A549 (cell line): ENCODE measurements at places on chromosomes 7 and 10. TPM values are rescaled to one million over a fixed set of nuclear protein-coding genes. Genes with fewer than 3 reads are reported as not detected.

GRCh38 chr10:4947635-4948596, 15.3 kb upstream of the AKR1C1 start:
- DNase-seq: peak; percentile 92

- DNase-seq: no peak
Observed at GRCh38 chr10:11165591-11166543, 148.2 kb downstream of the CELF2 start.

GRCh38 chr10:73229567-73229966, 17.5 kb downstream of the DNAJC9 start:
- no peak for DNase-seq

DNA sequence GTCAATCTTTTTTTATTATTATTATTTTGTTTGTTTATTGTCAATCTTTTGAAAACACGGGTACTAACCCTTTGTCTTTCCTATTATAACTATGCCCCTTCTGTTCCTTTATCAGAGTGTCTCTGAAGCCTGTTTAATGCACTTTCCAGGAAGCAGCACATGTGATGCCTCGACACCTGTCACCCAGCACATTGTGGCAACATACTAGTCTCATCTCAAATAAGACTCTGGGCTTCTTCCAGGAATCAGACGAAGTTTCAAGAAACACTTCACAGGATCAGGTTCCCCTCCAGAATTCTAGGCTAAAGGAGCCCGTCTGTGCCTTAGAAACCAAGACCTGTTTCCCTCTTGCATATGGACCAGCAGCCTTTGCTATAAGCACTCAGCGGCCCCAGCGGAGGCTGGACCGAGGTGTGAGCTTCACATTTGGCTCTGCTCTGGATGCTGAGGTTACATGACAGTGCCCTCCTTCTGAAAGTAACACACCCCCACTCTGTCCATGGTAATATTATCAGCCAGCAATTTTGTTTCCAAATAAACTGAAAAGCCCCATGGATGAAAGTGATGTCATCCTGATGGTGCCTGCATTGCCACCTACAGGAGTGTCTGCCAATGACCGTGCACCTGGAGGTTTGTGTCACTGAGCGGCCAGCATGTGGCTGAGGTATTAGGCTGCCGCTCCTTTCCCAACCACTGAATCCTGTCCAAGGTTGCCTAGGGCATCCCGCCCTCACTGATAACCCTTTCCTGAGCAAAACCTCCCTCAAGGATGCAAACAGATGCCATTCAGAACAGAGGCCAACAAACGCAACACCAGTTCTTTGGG, 38.1 kb downstream of the MKI67 start:
- peak; percentile 35 for DNase-seq

Gene LIPM
- not detected in 3 replicates for polyA plus RNA-seq

Gene PGAM2
- not detected in 3 replicates for polyA plus RNA-seq

GRCh38 chr10:70762441-70763175, 22.6 kb downstream of the TBATA start:
- DNase-seq: no peak

GRCh38 chr10:71133710-71134686, 78.4 kb upstream of the UNC5B start:
- DNase-seq: no peak

DNA sequence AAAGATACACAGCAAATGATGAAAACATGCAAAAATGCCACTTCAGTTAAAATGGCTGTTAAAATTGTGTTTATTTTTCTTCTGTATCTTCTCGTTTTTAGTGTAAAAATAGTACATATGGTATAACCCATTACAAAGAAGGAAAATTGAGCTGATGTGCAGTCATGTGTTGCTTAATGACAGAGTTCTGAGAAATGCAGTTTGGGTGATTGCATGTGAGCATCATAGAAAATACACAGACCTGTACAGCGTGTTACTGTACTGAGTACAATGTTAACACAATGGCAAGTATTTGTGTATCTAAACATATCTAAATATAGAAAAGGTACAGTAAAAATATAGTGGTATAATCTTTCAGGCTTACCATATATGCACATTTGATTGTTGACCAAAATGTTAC, 7.3 kb downstream of the DMTF1 start:
- no peak for DNase-seq

DNA sequence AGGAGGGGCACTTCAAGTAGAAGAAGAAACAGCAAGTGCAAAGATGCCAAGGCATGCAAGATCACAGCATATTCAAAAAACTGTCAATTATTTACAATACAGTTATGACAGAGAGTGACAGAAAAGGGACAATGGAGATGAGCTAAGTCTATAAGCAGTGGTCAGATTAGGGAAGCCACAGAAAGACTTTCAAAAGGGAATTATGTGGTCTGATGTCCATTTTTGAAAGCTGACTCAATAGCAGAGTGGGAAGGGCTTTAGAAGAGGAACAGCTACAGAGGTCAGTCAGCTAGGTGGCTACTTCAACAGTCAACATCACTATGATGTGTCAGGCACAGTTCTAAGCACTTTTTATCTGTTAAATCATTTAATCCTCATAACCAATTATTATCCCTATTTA, 45.2 kb upstream of the SPOCK2 start:
- no peak for DNase-seq

- no peak for DNase-seq
Observed at GRCh38 chr10:56622335-56622973, 261.4 kb upstream of the ZWINT start.

Gene CALCR
- polyA plus RNA-seq: 0.03 TPM in 1 of 3 replicates, not detected in the others

DNA sequence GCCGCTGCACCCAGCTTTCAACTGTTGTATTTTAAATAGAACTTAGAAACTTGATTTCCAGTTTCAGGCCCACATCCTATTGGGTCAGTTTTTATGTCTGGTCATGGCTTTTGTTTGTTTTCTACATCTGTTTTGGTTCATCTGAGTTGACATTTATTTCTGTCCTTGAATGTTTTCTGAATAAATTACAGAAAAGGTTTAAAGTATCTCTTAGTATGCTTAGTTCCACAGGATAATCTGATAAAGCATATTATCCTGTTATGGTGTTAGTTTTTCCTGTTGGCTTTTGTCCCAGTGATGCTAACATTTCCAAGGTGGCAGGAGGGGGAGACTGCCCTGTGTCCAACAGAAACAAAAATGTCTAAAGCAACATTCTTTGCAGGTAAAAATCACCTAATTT, 733.2 kb downstream of the INHBA start:
- DNase-seq: no peak

Gene ACHE
- polyA plus RNA-seq: 0.62 to 0.92 TPM (median 0.69 TPM) in 3 replicates

DNA sequence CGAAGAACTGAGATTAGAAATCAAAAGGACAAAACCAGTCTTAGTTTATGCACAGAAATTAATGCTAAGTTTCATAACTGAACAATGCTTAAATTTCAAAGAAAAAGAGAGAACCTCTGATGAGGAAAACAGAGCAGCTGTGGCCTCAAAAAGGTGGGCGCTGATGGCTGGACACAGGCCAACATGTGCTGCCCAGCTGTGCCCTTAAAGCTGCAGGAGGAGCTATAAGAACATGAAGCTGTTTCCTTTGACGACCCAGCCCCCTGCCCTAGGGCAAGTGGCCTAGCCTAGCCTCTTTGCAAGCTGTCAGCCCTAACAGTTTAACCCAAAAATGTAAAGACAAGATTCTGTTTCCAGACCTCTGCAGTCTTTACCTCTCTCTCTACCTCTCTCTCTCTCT, 107.7 kb downstream of the GRID1 start:
- DNase-seq: no peak

GRCh38 chr10:85868627-85869499, 497.7 kb downstream of the GRID1 start:
- DNase-seq: no peak

GRCh38 chr10:65805993-65806392, 1119.8 kb upstream of the LRRTM3 start:
- DNase-seq: no peak

Gene SERPINE1
- 286 to 399 TPM (median 346 TPM) in 3 replicates for polyA plus RNA-seq

DNA sequence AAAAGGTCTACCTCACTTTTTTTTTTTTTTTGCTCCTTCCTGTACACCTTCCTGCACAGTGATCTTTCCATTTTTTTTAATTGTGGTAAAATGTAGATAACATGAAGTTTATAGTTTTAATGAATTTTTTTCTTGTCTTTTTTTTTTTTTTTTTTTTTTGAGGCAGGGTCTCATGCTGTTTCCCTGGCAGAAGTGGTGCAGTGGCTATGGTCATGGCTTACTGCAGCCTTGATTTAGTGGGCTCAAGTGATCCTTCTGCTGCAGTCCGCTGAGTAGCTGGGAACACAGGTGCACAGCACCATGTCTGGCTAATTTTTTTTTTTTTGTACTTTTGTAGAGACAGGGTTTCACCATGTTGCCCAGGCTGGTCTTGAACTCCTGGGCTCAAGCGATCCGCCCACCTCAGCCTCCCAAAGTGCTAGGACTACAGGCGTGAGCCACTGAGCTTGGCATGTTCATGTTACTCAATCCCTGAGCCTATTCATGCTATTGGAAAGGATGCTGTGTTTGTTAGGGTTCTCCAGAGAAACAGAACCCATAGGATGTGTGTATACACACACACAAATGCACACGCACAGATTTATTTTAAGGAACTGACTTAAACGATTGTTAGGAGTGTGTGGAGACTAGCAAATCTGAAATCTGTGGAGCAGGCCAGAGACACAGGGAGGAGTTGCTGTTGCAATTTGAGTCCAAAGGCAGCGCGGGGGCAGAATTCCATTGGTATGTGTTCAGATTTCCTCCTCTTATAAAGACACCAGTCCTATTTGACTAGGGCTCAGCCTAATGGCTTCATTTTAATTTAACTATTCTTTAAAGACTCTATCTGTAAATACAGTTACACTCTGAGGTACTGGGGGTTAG, 29.1 kb downstream of the GALNT11 start:
- no peak for DNase-seq

DNA sequence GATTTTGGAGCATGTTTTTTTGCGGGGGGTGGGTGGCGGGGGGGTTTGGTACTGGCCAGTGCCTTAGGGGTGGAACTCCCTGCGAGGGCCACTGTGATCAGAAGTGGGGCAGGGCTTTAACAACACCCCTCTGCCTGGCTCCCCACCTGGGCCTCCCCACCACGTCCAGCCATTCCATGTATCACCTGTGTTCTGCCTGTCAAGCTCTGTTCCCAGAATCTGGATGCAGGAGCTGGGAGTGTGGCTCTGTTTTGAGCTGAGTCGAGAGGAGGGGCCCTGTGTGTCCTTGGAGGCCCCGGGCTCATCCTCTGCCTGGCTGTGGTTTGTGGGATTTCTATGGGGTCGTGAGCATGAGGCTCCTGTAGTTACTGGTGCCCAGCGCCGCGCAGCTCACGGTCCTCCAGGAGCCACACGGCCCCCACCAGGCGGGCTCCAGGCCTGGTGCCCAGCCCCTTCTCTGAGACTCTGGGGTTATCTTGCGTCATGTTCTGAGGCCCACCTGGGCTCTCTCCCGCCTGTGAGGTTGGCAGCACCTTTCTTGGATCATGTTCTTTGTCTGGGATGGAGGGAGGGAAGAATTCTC, 29.6 kb downstream of the PFKFB3 start:
- no peak for DNase-seq

GRCh38 chr7:103094102-103094501, 19.2 kb downstream of the ARMC10 start:
- DNase-seq: peak; percentile 17

DNA sequence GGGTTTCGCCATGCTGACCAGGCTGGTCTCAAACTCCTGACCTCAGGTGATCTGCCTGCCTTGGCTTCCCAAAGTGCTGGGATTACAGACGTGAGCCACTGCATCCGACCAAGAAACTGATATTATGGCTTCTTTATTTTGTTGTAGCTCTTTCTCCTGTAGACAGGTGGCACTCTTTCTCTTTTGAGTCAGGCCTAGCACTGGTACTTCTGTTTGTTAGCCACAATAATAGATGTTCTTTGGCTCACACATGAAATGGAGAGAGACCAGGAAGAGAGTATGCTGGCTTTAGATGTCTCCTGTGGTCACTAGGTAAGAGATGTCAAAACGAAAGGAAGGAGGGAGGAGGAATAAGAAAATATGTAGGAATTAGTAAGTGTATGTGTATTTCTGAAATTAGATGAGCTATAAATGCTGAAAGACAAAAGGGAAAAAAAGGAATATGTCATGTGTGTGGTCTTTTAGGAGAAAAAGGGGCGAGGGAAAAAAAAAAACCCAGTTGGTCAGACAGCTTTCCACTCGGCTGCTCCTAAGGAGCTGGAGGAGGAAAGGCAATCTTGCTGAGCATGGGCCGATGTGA, 78.7 kb downstream of the CLEC2L start:
- peak; percentile 45 for DNase-seq

Gene NKX1-2
- 0.03 to 0.08 TPM (median 0.03 TPM) in 3 replicates for polyA plus RNA-seq

Gene MBL2
- polyA plus RNA-seq: not detected in 3 replicates

Gene TRIM73
- polyA plus RNA-seq: 2.0 to 2.9 TPM (median 2.5 TPM) in 3 replicates

DNA sequence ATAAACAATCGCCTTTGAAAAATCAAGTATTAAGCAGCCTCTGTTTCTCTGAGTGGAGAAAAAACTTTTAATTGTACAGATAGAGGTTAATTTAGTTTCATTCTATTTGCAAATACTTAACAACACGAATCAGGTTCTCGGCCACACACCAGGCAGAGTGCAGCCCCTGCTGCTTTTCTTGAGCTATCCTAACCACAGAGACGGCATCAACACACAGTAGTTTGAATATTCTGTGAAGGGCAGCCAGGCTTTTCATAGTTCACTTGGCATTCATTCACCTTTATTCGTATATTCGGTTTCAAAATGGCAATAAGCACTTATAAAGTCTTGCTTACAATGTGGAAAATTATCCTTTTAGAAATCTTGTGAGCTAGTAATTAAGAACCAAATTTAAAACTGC, 5.7 kb downstream of the ADARB2 start:
- no peak for DNase-seq

GRCh38 chr7:43647339-43647672, 64.4 kb downstream of the STK17A start:
- no peak for DNase-seq

Gene MYOZ1
- polyA plus RNA-seq: not detected in 3 replicates

DNA sequence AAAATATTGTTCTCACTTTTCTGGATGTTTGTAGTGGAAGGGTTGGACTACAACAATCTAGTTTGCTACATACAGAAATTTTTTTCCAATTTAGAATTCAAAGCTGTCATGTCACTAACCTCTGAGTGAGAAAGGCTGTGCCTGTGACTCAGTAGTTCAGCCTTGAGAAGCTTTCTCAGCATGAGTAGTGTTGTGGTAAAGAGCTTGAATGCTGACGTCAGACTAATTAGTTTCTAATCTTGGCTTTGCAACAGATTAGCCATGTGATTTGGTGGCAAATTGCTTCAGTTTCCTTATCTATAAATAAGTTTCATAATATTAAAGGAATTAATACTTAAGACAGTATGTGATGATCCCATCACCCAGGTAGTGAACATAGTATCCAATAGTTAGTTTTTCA, 83.8 kb downstream of the ABCA13 start:
- no peak for DNase-seq

- no peak for DNase-seq
Observed at GRCh38 chr10:124520558-124521428, 59.2 kb downstream of the LHPP start.

Gene ADAM12
- polyA plus RNA-seq: 4.5 to 4.8 TPM (median 4.8 TPM) in 3 replicates

- DNase-seq: no peak
Observed at GRCh38 chr10:130961506-130962239, 349.8 kb downstream of the TCERG1L start.

DNA sequence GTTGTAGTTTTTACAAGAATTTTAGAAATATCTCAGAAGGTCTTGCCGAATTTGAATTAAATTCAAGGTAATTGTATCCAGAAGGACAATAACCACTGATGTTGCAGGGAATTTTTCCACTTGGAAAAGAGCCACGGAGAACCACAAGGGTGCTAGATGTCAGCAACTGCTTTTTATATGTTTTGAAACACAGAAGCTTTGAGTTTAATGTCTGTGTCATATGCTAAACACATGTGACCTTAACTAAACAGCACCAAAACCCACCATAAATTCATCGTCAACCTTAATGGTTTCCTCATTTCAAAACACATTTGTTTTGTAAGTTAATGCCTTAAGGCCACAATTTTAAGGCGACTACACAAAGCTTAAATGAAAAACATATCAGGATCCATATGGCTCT, 106.9 kb downstream of the COL28A1 start:
- no peak for DNase-seq

- DNase-seq: no peak
Observed at GRCh38 chr7:35399840-35400239, 145.9 kb upstream of the TBX20 start.
